ENCODE measurements at places on chromosomes 1 and 21.

GRCh38 chr1:208538587-208538986 is 294.4 kb upstream of the PLXNA2 start:
- no peak for DNase-seq

DNA sequence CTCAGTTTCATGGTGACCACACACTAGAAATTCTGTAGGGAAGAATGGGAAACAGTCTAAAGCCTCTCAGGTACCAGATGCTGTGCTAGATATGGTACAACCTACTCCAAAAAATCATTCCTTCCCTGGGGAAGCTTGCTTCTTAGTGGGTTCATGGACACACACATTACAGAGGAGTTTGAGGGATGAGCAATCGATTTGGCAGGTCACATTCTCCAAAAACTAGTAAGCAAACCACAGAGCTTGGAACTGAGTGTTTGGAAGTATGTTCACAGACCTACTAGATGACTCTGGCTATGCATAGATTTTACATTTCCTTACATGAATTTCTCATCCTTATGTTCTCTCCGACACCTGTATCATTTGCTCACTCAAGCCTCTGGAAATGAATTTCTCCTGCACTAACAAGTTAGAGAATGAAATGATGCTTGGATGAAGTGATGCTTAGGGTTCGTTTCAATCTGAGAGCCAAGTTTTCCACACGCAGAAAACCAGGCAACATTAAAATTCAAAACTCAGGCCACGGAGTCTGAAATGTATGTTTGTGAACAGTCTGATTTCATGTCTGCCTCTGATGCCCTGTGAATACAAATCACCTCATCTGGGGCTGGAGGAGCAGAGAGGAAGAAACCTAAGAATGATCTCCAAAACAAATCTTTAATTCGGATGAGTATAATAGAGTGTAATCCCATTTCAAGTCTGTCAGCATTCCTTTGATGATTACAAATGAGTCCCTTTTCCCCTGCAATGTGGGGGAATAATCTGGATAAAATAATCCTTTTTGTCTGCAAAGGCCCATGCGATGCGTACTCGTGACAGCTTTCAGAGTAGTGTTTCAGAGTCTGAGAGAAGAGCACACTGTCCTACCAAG is 11.0 kb downstream of the EVA1C start:
- no peak for DNase-seq

DNA sequence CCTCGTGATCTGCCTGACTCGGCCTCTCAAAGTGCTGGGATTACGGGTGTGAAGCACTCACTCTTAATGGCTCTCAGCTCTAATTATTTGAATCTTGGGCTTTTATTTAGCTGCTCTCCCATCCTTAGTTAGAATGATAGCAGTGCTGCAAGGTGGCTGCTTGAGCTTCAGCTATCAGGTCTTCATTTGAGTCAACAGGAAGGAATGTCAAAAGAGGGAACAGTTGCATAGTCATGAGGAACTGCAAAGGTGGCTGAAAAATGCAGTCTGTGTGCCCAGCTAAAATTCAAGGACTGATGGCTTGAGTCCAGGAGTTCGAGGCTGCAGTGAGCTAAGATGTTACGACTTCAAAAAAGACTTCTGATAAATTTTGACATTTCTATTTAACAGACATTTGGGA is 55.6 kb downstream of the UCK2 start:
- DNase-seq: no peak

- no peak for DNase-seq
Measured at GRCh38 chr1:93612510-93612909, 69.1 kb downstream of the BCAR3 start.

DNA sequence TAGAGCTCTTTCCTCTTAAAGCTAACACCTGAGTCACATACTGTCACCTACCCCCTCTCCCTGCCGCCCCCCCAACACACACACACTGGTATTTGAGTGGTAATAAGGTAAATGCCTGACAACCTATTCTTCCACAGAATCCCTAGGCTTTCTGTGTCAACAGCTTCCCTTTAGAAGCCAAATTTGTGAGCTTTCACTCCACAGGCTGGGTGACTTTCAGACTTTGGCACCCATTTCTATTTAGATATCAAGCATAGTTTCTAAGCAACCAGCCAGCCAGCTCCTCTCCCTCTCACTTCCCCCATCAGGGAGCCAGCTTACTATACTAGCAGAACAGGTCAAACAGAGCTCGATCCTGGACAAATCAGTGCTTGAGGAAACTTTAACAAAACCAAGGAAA is 3.2 kb upstream of the C1orf74 start:
- no peak for DNase-seq

GRCh38 chr1:99173900-99174299 is 90.4 kb upstream of the PLPPR4 start:
- no peak for DNase-seq

- no peak for DNase-seq
Measured at GRCh38 chr1:227910511-227911153, 37.1 kb downstream of the WNT9A start.

- peak; percentile 50 for DNase-seq
Measured at GRCh38 chr1:24535021-24535424, 20.9 kb upstream of the NCMAP start.
